ENCODE measurements at places on chromosomes 7 and 10. TPM values are rescaled to one million over a fixed set of nuclear protein-coding genes. Genes with fewer than 3 reads are reported as not detected.

GRCh38 chr10:124627866-124628675 is 116.1 kb downstream of the FAM53B start:
- DNase-seq: no peak

- no peak for DNase-seq
These were observed 87.4 kb downstream of the CDH23 start for GRCh38 chr10:71483885-71484751.

DNA sequence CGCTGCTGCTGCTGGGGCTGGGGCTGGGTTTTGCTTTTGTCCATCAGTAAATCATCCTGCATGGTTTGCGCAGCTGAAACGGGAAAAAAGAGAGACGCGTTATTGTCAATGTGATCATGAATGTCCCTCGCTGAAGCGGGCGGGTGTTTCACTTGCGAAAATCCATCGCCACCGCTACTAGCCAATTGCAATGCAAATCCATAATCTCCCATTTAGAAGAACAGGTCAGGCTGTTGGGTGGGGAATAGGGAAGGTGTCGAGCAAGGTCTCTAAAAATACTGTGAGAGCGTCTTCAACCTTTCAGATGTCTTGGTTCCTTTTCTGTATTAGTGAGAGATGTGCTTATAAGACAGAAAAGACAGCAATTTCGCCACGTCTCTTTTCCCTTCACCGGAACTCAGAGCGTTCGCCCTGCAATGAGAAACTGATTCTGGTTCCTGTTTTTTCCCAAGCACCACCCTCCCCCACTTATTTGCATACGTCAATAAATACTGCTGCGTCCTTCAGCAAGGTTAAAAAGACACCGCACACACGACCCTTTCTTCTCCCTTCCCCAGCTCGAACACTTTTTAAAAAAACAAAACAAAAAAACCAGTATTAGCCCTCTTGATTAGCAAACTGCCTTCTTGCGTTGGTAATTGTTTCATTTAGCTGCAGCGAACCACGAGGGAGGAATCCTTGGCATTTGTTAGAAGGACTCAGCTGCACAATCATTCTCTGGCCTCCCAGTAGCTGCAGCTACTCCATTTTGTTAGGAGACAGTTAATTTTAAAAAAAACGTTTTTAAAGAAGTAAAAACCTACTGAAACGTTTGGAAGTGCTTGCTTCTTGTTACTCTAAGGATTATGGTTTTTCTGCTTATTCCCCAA is 50.4 kb downstream of the CPEB3 start:
- peak; percentile 77 for DNase-seq

- no peak for DNase-seq
These were observed 141.9 kb downstream of the RNF133 start for GRCh38 chr7:122556873-122557542.

- no peak for DNase-seq
These were observed 8.7 kb downstream of the ADCY1 start for GRCh38 chr7:45582868-45583277.

DNA sequence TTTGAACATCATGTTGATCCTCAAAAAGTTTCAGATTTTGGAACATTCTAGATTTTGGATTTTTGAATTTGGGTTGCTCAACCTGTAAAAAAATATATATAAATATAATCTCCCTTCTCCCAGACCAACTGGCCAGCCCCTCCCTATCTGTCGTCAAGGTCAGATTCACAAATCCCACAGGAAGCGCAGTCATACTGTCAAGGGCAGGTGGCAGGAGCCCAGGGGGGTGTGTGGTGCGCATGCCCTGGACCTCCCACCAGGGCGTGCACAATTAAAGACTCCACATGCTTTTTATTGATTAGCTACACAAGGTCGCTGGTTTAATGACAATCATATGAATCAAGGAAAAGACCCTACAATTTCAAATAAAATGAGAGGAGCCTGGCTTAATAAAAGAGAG is 77.0 kb upstream of the EEPD1 start:
- no peak for DNase-seq

GRCh38 chr10:104045151-104046089 is 40.3 kb downstream of the COL17A1 start:
- DNase-seq: peak; percentile 74

DNA sequence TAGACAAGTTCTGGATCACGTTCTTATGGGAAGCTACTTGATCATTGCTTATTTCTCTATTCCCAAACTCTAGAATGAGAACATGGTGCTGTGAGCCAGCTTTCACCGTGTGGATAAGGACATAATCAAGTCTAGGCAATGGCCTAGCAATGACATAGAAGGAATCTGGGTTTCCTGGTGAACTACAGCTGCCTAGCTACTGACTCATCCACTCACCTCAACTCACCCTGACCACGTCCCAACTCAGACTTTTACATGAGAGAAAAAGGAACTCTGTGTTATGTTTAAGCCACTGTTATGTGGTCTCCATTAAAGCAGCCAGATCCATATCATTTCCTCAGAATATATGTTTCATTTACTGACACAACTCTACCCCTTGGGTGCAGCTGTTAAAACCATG is 18.8 kb upstream of the MET start:
- DNase-seq: peak; percentile 95

- DNase-seq: peak; percentile 96
These were observed 47.7 kb downstream of the LRGUK start for GRCh38 chr7:134174795-134175261.

DNA sequence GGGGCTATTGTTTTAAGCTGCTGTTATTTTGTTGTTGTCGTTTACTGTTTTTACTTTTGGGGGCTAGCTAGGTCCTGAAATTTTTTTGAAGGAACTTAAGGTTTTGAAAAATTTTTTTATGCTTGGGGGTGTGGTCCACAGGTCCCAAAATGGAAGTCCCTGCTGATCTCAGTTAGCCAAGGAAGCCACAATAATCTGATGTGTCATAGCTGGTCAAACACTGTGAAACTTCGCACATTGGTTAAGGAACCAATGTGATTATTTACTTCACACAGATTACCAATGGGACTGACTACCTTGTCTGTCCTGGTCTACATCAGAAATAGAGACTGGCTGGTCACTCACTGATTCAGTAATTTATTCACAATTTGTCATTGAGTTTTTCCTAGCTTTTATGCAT is 29.5 kb upstream of the HYCC1 start:
- DNase-seq: peak; percentile 63

GRCh38 chr7:33039257-33039902 is 23.2 kb downstream of the NT5C3A start:
- peak; percentile 55 for DNase-seq

DNA sequence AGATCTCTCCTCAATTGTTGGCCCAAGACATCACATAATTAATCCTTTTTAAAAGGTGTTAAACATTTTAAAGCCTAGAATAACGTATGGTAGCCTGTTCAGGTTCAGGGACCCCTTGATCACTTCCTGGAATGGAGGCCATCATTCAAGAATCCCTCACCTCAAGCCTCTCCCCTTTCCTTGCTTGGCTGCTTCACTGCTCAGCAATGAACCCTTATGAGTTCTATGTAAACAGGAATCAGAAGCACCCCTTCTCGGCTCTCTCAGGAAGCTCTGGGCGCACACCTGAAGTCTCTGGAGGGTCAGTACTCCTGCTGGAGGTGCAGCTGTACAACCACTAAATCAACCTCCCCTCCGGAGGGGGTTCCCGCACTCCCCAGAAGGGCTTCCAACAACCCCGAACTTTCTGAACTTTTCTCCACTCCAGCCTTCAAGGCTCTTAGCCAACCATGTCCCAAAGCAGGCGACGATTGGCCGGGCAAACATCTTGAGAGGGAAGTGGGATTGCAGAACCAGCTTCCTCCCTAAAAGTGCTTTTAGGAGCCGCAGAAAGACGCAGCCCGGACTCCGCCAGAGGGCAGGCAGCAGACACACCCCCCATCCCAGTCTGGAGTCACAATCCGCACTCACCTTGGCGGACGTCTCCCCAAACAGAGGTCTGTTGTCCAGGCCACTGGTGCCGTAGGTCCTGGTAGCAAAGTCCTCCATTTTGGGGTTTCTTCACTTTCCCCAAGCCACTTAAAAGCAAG is 562 bp downstream of the TMEM243 start:
- peak; percentile 58 for DNase-seq

DNA sequence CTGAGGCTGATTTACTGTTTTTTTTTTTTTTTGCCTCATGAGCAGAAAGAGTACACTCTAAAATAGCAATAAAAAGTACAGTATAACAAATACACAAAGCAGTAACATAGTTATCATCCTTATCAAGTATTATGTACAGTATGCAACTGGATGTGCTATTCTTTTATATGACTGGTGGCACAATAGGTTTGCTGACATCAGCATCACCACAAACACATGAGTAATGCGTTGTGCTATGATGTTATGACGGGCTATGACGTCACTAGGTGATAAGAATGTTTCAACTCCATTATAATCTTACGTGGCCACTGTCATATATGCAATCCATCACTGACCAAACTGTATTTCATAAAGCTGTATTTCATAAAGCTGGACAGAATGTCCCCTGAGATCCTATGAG is 189.2 kb upstream of the GLI3 start:
- DNase-seq: peak; percentile 37

DNA sequence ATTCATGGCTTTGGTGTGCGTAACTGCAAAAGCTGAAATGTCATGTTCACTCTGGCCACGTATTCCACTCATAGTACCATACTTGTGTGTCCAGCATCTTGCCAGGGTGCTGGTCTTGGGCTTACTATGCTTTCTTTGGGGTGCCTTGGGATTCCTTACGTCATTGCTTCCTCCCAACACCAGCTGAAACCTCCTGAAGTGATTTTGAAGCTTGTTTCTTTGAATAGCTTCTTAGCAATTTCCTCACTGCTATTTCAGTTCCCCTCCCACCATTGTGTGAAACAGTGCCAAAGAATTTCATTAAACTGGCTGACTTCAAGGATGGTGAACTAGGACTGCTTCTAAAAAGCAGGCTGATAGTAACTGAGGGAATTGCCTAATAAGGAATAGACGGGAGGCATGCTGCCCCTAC is 36.9 kb downstream of the ENTPD1 start:
- DNase-seq: no peak

GRCh38 chr7:102081244-102081627 is 205.4 kb upstream of the SH2B2 start:
- no peak for DNase-seq

Gene FAM25C
- total RNA-seq: not detected

Gene SAP25
- total RNA-seq: not detected

Gene FBXL15
- total RNA-seq: 18.8 TPM

Gene SGCE
- total RNA-seq: 166 TPM

Gene SFTPD
- not detected for total RNA-seq

Gene UFSP1
- total RNA-seq: 1.3 TPM

Gene SSC4D
- total RNA-seq: 0.44 TPM

Measured in M059J (cell line).